ENCODE measurements at places on chromosomes 5 and 9.
A peak's percentile ranks its signal among the peaks of the same experiment; 100 is the strongest.

DNA sequence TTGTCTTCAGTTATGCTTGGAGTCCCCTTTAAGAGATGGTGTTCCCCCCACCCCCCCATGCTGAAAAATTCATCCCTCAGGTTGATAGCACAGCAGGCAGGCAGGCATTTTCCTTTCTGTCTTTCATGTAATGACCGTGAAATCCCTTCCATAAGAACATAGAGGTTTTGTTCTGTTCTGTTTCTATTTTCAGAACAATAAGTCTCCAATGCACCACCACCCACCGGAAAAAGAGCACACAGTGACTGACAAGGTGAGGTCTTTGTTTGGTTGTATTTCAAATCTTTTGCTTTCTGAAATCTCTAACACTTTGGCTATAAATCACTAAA, 52.4 kb downstream of the DMRT2 start:
- DNase-seq: no peak

- no peak for DNase-seq
Observed at GRCh38 chr5:132768485-132768868, 8.6 kb downstream of the SEPTIN8 start.

DNA sequence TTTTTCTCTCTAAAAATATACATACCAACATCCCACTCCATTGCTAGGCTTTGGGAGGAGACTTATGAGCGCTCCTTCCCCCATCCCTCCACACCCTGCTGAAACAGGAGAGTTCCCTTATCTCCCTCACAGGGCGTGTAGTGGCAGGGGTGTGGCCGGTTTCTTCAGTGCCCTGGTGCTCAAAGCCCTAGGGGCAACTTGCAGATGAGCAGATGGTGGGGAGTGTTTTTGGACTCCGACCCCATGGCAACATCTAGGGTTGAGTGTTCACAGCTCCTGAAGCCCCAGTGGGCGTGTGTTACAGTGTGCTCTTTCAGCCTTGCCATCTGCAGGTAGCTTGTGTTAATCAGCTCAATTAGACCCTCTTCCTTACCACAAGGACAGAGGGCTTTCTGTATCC, 409.5 kb downstream of the MAT2B start:
- DNase-seq: no peak

- peak; percentile 32 for DNase-seq
Observed at GRCh38 chr5:96657068-96657467, 5.1 kb upstream of the CAST start.

DNA sequence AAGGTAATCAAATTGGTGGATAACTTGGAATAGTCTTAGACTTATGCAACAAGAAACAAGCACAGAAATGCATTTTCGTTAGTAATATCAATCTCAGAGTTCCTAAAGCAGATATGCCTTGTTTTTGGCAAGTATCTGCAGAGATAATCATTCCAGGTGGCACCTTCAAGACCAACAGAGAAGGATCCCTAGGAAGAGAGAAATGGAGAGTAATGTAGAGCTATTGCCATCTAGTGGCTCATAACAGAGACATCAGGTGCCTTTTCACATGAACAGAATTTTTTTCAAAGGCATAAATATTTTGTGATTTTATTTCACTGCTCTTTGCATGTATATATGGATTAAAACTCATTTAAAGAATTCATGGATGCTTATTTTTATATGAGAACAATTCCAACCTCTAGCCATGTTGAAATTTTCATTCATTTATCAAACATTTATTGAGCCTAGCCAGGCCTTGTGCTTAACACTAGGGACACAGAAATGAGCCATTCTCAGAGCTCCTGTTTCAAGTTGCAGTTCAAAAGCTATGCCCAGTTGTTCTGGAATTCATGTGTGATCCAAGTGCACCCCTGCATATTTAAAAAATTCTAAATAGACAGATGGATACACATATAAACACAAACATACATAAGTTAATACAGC, 117.5 kb upstream of the OR13F1 start:
- peak; percentile 3 for DNase-seq

DNA sequence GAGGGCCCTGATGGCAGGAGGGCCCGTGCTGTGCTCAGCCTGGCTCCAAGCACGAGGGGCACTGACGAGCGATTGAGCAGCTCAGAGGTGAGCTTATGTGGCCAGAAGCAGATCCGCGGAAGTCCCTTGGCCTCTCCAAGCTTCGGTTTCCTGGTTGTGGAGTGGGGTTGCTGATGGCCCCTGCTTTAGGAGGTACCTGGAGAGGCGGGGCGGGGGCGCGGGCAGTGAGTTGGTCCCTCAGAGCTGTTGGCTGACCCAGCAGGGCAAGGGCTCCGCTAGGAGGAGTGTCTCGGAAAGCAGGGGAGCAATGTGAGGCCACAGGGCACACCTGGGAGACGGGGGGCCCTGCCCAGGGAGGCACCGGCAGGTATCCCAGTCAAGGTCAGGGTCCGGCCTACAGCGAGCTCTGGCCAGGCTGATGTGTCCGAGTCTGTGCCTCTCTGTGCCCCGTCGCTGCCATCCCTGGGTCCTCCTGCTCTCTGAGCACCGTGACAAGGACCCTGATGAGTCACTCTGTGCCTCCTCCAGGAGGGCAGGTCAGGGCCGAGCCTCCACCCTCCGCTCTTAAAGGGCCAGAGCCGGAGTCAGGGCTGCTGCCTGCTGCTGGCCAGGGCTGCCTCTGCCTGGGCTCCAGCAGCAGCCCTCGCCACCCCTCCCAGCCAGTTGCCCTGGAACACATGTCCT, 14.8 kb downstream of the NCS1 start:
- DNase-seq: no peak

- no peak for DNase-seq
Observed at GRCh38 chr5:117682416-117682815, 1107.8 kb upstream of the SEMA6A start.

DNA sequence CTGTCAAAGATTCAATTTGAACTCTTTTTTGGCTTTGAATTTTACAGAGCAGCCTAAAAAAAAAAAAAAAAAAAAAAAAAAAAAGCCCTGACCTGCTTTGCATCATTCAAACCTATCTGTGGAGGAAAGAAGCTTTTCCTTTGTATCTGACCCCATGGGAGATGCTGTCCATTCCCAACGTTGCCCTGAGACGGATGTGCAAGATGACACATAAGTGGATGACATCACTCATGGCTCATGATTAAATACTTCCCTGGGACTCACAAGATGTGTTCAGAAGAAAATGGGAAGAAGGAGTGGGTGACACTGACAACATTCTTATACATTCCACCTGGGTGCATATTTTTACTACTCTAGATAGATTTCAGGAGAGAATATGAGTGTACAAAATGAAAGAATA, 245.7 kb upstream of the ELAVL2 start:
- no peak for DNase-seq

DNA sequence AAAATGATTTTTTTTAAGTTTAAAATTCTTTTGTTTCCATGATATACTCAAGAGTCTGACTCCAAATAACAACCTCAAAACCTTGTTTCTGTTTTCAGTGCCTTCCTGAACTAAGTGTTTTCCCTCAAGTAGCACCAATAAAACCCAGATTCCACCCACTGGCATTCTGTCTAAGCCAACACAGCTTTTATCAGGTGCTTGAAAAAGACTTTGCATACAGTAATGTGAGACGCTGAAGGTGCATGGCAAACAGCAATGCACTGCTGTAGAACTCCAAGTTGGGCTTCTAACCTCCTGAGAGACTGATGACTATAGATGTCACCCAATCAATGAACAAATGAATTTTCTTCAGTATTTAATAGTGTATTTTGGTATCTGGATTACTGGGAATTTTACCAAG, 95.7 kb downstream of the NFIB start:
- DNase-seq: no peak

DNA sequence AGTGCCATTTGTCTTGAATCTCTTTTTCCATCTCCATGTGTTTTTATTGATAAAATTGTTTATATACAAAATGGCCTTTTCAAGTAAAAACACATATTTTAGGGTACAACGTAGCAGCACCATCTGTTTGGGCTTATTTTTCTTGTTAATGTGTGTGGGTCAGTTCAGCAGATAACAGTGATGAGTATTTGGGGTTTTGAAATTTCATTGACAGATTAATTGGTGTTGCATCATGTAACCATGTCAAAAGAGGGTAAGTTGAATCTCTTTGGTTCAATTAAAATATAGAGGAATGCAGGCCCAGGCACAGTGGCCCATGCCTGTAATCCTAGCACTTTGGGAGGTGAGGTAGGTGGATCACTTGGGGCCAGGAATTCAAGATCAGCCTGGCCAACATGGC, 20.0 kb upstream of the PURA start:
- DNase-seq: no peak

GRCh38 chr5:82351754-82352145, 73.6 kb upstream of the RPS23 start:
- DNase-seq: peak; percentile 3
